ENCODE measurements at places on chromosomes 4 and X.
A peak's percentile ranks its signal among the peaks of the same experiment; 100 is the strongest.

DNA sequence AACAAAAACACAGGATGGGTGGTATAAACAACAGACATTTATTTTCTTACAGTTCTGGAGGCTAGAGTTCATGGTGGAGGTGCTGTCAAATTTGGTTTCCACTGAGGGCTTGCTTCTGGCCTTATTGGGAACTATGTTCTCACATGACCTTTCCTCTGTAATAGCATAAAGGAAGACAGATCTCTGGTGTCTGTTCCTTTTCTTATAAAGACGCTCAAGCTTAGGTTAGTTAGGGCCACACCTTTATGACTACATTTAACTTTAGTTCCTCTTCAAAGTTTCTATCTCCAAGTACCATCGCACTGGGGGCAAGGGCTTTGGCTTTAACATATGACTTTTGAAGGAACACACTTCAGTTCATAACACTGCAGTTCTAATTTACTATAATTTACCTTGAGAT is 543.8 kb upstream of the CPEB2 start:
- no peaks in the 10 kb centered on the region for H3K27me3 ChIP-seq
- H3K4me1 ChIP-seq, result peaks cover 9% of the 10 kb centered on the region
- DNase-seq, result no peak
- H3K4me3 ChIP-seq, result no peak overlapping the region

DNA sequence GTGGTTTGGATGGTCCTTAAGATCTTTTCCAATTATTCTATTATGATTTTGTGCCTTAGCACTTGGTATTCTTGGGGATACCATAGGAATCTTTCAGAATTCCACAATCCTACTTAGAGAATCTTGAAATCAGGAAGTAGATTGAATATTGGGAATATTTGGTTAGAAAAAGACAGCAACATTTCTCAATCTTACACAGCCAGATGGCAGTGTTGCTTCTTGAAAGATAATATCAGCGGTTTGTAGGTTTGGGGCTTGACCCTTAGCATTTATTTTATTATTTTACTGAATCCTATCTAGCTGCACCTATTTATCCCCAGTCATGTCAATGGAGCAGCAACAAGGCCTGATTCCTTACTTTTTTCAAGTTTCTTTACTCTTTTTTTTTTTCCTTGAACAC is 28.6 kb downstream of the MAGEB1 start:
- H3K4me1 ChIP-seq, result no peaks in the 10 kb centered on the region
- no peaks in the 10 kb centered on the region for H3K36me3 ChIP-seq
- no peak overlapping the region for H3K27ac ChIP-seq
- no peak for DNase-seq
- H3K4me3 ChIP-seq, result no peak overlapping the region

GRCh38 chr4:87848622-87849351 is 16.0 kb downstream of the MEPE start:
- H3K4me3 ChIP-seq, result no peak overlapping the region
- peaks cover 5% of the 10 kb centered on the region for H3K4me1 ChIP-seq
- DNase-seq, result no peak
- H3K36me3 ChIP-seq, result no peaks in the 10 kb centered on the region
- H3K27me3 ChIP-seq, result peaks cover 12% of the 10 kb centered on the region

GRCh38 chr4:168440442-168441264 is 39.6 kb downstream of the DDX60L start:
- no peak for DNase-seq
- H3K27me3 ChIP-seq, result no peaks in the 10 kb centered on the region
- H3K36me3 ChIP-seq, result peaks cover 50% of the 10 kb centered on the region
- peaks cover 6% of the 10 kb centered on the region for H3K4me1 ChIP-seq

DNA sequence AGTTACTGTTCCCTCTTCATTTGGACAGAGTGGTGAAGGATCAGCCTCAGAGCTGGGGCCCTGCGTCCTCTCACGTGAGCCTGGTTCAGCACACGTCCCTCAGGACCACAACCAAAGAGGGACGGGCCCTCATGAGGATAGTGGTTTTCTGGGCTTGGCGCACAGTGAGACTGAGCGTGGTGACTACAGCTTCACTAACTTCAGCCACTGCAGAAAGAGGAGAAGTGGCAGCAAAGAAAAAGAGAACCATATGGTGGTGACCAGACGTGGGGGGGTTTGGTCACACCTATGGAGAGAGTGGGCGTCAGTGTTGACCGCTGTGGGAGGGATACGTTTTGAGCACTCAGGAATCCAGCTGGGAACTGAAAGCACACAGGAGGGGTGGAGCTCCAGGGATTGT is 21.8 kb upstream of the TNIP3 start:
- no peaks in the 10 kb centered on the region for H3K27me3 ChIP-seq
- H3K4me1 ChIP-seq, result peaks cover 4% of the 10 kb centered on the region
- H3K27ac ChIP-seq, result no peak overlapping the region
- no peak overlapping the region for H3K4me3 ChIP-seq
- H3K36me3 ChIP-seq, result no peaks in the 10 kb centered on the region

DNA sequence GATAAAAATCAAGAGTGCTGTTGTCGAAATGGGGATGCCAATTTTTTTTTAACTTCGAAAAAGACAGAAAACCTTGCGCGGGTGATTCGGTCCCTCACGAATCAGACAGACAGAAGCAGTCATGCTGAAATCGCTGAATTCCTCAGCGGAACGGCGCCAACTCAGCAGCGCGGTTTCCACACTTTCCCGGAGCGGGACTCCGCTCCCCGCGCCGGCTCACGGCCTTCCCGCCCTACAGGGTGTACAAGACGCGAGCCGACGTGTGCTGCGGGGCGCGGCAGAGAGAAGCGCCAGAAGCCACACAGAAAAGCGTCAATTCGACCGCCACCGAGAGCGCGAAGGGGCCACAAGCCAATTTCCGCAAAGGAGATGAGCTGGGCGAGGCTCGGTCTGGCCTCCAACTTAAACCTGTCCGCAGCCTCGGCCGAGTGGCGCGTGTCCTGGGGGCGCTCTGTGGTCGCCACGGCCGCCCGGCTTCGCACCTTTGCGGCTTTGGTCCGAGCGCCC is 1.3 kb downstream of the NEXMIF start:
- peak overlapping the region; percentile 87 for H3K4me3 ChIP-seq
- peak overlapping the region; percentile 46 for H3K27ac ChIP-seq
- peaks cover 25% of the 10 kb centered on the region for H3K4me1 ChIP-seq
- H3K27me3 ChIP-seq, result peaks cover 5% of the 10 kb centered on the region
- H3K36me3 ChIP-seq, result no peaks in the 10 kb centered on the region

DNA sequence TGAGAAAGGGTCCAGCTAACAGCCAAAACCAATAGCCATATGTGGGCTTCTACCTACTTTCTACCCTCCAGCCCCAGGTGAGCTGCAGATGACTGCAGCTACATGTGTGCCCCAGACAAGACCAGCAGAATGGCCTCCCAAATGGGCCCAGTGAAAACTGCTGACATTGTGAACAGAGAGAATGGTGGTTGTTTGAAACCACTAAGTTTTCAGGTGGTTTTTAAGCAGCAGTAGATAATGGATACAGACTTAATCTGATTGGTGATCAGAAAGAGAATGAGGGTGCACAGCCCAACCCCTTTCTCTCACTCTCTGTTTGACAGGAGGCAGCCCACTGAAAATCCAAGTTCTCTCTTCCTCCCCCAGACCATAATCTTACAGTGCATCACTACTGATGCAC is 42.5 kb upstream of the BBS12 start:
- DNase-seq, result no peak
- no peak overlapping the region for H3K4me3 ChIP-seq
- no peaks in the 10 kb centered on the region for H3K4me1 ChIP-seq
- H3K36me3 ChIP-seq, result no peaks in the 10 kb centered on the region

- H3K36me3 ChIP-seq, result no peaks in the 10 kb centered on the region
- no peak overlapping the region for H3K4me3 ChIP-seq
- no peaks in the 10 kb centered on the region for H3K4me1 ChIP-seq
- no peaks in the 10 kb centered on the region for H3K27me3 ChIP-seq
Observed at GRCh38 chr4:117893207-117893606, 141.1 kb upstream of the NDST3 start.

GRCh38 chrX:132367314-132367713 is 121.5 kb downstream of the MBNL3 start:
- DNase-seq, result no peak
- no peaks in the 10 kb centered on the region for H3K36me3 ChIP-seq
- no peaks in the 10 kb centered on the region for H3K4me1 ChIP-seq
- no peak overlapping the region for H3K27ac ChIP-seq

GRCh38 chr4:134126955-134127354 is 74.6 kb downstream of the PABPC4L start:
- no peak for DNase-seq
- no peaks in the 10 kb centered on the region for H3K36me3 ChIP-seq
- H3K27me3 ChIP-seq, result no peaks in the 10 kb centered on the region
- H3K27ac ChIP-seq, result no peak overlapping the region

DNA sequence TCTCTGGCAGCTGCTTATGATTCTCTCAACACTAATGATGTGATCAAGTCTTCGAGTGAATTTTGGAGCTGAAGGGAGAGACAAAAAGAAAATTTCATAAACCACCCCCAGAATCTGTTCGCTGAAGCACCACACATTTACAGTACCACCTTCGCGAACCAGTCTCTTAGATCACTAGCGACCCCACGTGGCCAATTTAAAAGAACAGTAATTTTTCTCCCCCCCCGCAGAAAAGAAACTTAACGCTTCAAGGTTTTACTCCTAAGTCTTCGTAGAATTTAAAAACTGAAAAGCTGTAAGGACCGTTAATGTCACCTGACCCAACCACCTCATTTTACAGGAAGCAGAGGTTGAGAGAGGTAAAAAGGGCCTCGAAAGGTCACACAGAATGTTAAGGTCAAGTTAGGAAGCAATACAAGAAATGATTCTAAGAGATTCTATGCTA is 187.5 kb downstream of the QDPR start:
- no peak for DNase-seq
- peaks cover 2% of the 10 kb centered on the region for H3K27me3 ChIP-seq
- H3K27ac ChIP-seq, result no peak overlapping the region

GRCh38 chr4:67885762-67886161 is 2.0 kb upstream of the TMPRSS11D start:
- no peak overlapping the region for H3K4me3 ChIP-seq
- H3K36me3 ChIP-seq, result no peaks in the 10 kb centered on the region
- no peak overlapping the region for H3K27ac ChIP-seq
- no peaks in the 10 kb centered on the region for H3K4me1 ChIP-seq
- peaks cover 6% of the 10 kb centered on the region for H3K27me3 ChIP-seq

DNA sequence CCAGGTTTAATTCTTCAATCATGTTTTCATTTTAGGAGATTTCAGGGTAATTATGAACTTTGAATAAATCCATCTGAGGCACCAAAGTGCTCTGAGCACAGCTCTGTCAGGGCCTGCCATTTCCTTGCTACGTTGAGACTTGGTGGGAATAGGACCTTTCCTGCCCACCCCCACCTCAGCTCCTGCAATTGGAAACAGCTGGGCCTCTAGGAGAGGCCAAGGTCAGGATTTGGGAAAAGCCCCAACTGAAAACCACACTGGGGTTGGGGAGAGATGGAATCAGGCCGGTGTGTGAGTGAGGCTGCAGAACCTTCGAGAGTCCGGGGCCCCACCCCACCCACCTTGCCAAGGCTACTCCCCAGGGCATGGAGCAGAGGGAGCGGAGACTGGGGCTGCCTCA is 212.7 kb upstream of the BCOR start:
- H3K4me3 ChIP-seq, result no peak overlapping the region
- no peaks in the 10 kb centered on the region for H3K27me3 ChIP-seq
- no peak for DNase-seq

GRCh38 chrX:50003927-50004326 is 81.5 kb downstream of the CLCN5 start:
- no peak overlapping the region for H3K4me3 ChIP-seq
- H3K36me3 ChIP-seq, result no peaks in the 10 kb centered on the region
- no peak overlapping the region for H3K27ac ChIP-seq
- DNase-seq, result no peak

DNA sequence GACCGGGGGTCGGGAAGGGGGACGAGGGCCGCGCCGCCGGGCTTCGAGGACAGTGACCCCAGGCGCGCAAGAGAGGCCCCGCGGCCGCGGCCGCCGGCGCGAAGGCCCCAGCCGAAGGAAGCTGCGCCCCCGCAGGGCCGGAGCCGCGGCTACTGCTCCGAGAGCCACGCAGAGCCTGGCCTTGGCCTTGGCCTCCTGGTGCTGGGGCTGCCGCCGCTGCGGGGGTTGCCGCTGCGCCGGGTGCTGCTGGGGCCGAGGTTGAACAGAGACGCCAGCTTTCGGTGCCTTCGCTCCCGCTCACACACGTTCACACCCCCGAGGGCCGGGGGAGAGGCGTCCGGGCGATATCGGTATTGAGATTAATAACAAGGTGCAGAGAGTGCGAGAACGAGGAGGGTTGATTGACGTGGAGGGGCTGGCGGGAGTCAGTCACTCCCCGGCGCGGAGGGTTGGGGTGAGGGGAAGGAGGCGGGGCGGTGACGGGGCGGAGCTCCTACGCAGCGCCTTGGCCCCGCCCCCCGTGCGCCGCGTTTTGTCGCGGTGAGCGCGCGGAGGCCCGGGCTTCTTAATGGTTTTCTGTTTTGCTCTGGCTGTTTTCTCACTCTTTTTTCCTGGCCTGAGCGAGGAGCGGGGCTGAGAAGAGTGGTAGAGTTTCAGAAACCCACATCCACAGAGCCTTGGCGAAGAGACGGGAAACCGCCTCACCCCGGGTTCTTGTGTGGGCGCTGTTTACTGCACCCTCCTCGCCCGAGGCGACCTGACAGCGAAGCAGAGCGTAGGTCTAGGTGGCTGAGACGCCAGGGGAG is 878 bp upstream of the CNOT6L start:
- H3K36me3 ChIP-seq, result peaks cover 23% of the 10 kb centered on the region
- peak overlapping the region; percentile 96 for H3K27ac ChIP-seq
- H3K27me3 ChIP-seq, result no peaks in the 10 kb centered on the region
- H3K4me3 ChIP-seq, result peak overlapping the region; percentile 95

DNA sequence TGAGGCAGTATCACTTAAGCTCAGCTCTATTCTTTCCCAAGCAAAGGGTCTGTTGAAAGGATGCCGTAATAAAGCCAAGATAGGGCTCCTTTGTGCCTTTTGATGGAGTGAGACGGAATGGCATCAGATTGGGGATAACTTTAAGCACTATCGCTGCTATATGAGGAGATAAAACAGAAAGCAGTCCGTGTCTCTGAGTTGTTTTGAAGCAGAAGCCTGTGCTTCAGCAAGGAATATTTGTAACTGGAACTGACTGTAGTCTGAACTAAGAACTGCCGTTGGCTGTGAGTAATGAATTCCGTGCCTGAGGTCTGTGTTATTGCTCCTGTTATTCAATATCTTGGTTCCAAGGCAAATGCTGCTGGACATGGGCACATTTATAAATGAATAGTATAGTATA is 297.4 kb downstream of the ANKRD50 start:
- H3K36me3 ChIP-seq, result no peaks in the 10 kb centered on the region
- H3K4me3 ChIP-seq, result no peak overlapping the region
- no peaks in the 10 kb centered on the region for H3K27me3 ChIP-seq
- DNase-seq, result no peak
- H3K4me1 ChIP-seq, result no peaks in the 10 kb centered on the region
- no peak overlapping the region for H3K27ac ChIP-seq

- H3K36me3 ChIP-seq, result no peaks in the 10 kb centered on the region
- peaks cover 11% of the 10 kb centered on the region for H3K4me1 ChIP-seq
- H3K27ac ChIP-seq, result no peak overlapping the region
- no peaks in the 10 kb centered on the region for H3K27me3 ChIP-seq
Observed at GRCh38 chr4:86872135-86872534, 20.1 kb downstream of the C4orf36 start.

All from activated B cell treated with CpG ODN at 0.5 μM for 24 hours (primary cell).